Stimulated activated CD4-positive, alpha-beta T cell treated with anti-CD3 and anti-CD28 coated beads, Interleukin-12 subunit alpha, Interleukin-12 subunit beta, amount 100 ng/mL, for 4 hours (primary cell): ENCODE measurements at places on chromosomes 1 and 21.

DNA sequence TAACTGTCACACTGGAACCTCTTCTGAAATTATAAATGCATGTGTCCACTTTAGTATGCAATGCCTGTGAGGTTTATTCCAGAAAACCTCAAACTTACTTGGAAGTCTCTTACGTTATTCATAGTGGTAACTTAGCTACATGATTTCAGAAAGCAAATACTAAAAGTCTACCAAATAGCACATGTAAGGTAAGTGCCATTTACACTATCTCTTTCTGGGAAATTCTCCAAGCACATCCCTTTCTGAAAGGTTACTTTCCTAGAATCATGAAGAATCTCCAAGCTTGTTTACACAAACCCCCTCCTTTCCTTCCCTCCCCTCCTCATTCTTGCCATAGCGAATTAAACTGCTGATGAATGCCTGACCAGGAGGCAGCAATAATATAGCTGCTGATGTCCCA lies 42.5 kb downstream of the RAB3GAP2 start:
- no peak for DNase-seq

DNA sequence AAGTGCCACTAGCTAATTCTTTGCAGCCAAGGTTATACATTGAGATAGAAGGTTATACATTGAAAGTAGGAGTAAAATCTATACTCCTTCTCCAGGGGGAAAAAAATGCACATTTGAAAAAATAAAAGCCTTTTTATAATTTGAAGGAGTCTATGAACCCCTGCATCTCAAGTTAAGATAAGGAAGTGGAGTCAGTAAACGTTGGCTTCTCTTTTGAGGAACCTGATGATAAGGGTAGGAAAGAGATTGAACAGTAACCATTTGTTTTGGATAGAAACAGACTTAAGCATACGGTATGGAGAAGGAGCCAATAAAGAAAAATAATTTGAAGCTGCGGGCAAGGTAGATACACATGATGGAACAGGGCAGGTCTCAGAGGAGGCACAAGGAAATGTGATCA lies 64.1 kb downstream of the RPAP2 start:
- DNase-seq, result no peak

DNA sequence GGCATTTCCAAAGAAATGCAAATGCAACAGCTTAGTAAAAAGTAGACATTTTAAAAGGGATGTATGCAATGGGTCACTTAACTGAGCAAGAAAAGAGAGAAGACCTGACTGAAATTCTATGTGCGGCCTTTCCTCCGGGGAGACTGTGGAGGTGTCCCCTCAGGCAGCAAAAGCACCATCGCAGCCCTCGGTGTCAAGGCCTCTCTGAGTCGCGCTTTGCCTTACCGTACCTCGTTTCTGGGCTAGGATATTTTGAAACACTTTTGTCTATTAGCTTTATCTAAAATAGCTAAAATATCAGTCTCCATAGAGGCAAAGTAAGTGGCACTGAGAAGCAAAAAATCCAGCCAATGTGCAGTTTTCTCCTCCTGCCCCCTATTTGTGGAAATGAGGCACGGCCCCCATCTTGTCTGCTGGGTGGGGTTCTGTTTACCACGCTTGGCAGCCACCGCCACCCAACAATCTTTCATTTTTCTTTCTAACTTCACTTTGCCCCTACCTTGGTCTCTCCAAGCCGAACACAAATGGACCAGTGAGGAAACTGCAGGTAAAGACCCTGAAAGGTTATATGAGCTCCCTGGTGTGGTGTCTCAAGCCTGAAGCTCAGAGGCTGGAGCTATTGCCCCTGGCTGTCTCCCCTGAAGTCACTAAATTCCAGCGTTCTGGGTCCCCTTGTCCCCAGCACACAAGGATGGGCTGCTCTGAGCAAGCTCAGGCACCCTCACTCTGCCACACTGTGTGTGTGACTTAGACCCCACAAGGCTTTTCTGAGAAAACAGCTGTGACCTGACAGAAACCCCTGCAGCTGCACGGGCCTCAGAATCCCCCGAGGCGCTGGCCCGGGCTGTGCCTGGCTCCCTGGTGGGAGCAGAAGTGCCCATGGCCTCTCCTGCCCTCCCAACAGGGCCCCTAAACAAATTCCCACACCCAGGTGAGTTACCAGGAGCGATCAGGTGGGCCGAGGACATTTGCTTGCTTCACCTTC lies 1.6 kb downstream of the CD247 start:
- no peak for DNase-seq

- no peak for DNase-seq
These were observed 24.0 kb downstream of the RGS4 start for GRCh38 chr1:163093169-163093568.

GRCh38 chr1:25123551-25123950 lies 108.8 kb downstream of the SYF2 start:
- DNase-seq, result no peak

DNA sequence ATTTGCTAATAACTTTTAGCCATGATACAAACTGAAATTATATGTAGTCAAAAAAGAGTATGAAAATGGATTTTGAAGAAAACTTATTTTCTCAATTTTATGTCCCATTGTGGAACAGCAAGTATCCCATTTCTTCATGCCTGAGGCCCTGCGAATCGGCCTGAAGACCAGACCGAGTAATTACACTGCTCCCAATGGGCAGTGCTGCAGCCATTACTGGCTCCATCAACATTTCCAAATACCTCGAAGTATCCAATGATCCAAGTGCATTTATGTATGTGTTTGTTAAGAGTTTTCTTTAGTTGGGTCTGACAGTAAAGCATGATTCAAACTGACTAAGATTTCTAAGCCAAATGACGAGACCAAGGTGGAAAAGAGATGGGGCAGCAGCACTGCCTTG lies 44.4 kb downstream of the HSF2BP start:
- DNase-seq, result no peak

- DNase-seq, result peak; percentile 87
These were observed 24.7 kb downstream of the CDK18 start for GRCh38 chr1:205528887-205529825.

DNA sequence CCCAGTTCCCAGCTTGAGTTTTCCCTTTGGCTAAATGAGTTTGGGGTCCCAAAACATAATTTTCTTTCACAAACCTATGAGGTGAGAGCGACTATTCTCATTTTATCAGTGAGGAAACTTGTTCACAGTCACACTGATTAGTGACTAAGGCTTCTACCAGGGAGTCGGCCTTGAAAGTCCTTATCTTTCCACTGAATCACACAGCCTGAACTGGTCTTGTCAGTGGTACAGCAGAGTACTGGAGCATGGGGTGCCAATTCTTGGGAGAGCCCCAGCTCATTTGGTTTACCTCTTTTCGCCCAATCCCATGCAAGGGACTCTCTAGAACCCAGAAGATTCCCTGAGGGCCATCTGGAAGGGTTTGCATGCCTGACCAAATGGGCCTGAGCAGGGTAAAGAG lies 16.9 kb downstream of the HSD3B2 start:
- DNase-seq, result no peak

DNA sequence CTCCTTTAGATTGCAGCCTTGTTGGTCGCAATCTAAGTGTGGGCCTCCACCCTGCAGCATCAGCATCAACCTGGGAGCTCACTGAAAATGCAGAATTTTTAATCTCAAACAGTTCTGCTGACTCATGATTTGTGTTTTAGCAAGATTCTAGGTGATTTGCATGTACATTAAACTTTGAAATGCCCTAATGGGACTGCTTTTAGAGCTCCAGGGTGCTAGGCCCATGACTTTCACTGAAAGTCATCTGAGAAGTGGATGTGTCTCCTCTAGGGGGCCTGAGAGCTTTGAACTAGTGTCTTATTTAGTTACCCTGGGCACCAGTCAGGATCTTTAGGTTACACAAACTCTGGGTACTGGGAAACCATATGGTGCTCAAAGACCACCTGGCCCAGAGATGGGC lies 9.0 kb downstream of the TRIM67 start:
- DNase-seq, result no peak

GRCh38 chr1:170126696-170127095 lies 19.1 kb upstream of the NTMT2 start:
- DNase-seq, result no peak

DNA sequence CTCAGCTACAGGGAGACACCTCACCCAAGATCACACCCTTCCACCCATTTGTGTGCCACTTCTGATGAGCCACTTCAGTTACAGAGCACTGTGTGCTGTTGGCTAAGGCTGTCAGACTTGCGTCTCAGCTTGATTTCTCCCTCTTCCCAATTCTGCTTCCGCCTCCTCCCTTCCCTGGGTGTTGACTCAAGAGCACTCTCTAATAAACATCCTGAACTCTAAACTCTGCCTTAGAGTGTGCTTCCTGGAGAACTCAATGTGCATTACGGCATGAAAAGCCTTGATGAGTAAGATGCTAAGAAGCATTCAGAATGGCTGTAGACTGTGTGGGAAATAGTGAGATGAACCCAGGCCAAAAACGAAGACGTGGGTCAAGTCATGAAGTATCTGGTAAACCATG lies 54.9 kb upstream of the S1PR1 start:
- DNase-seq, result no peak

GRCh38 chr1:20854529-20854928 lies 67.4 kb upstream of the HP1BP3 start:
- DNase-seq, result no peak

- DNase-seq, result no peak
These were observed 41.4 kb upstream of the HMGN1 start for GRCh38 chr21:39390212-39390765.

- DNase-seq, result no peak
These were observed 19.5 kb upstream of the RNF19B start for GRCh38 chr1:32984090-32984454.

DNA sequence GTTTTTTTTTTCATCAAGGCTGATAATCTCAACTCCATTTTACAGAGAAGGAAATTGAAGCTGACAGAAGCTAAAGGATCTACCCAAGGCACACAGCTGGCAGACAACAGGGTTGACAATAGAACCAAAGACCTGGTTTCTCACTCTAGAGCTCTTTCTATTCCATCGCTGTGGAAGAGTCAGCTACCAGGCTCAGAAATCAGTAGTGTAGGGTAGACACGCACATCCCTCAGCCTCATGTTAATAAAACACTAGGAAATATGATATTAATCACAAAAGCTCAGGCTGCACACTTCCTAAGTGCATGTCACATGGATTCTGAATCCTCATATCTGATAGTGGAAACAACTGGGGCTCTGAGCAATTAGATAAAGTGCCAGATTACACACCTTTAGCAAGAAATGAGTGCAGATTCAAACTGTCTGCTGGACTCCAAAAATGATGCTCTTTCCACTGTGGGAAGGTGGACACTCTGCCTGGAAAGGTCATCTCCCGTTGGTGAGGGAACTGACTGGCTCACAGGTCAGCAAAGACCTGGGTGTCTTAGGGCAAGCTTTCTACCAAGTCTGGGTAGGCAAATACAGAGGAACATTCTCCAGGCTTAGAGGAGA lies 139.1 kb downstream of the TGFBR3 start:
- no peak for DNase-seq

DNA sequence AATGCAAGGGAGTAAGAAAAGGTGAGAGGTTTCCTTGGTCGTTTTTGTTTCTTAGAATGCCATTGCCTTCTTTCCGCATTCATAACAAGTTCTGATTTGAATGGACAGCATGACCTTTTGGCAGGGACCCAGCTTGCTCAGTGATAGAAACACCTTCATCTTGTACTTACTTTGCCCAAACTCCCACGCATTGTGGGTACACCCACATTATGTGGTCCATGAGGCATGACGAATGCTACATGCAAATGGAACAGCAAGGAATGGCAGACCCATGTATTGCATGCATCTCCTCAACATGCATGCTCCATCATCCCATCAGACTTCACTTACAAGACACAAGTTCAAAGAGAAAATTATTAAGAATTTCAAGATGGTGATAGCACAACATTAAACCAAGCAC lies 102.8 kb downstream of the CDC7 start:
- no peak for DNase-seq

GRCh38 chr1:55463814-55464475 lies 248.8 kb upstream of the USP24 start:
- DNase-seq, result no peak

DNA sequence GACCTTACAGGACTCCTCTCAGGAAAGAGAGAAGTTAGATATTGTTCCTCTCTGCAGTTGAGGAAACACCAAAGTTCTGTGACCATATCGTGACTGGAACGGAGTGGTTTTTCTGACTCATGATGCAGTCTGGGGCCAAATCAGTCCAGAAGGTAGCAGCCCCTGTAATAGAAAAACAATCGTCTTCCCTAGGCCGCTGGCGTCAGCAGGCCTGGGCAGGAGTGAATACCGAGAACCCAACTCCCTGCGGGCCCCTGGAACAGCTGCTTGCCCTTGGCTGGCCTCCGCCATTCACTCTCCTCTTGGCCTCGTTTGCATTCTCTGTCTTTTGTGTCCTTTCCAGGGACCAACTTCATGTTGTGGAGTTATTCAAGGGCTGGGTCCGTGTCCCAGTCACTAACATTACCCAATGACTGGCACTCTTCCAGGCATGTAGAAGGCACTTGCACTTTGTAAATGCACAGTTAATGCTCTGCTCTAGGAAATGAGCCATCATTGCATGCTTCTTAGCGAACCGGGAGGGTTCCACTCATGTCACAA lies 10.9 kb upstream of the CD101 start:
- no peak for DNase-seq

DNA sequence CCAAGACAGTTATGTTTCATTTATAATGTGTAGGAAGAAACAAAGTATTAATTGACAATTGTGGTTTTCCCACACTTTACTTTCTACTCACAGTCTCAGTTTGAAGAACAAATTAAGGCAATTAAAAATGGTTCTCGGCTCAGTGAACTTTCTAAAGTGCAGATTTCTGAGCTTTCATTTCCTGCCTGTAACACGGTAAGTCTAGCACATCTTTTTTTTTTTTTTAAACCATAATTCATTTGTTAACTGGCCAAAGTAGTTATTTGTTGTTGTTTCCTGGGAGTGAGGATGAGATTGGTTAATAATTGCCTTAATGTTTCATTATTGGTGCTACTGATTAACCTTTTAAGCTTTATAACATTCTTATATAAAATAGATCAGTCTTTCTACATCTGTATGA lies 75.1 kb downstream of the VPS26C start:
- DNase-seq, result no peak

GRCh38 chr1:205298191-205298994 lies 23.2 kb downstream of the NUAK2 start:
- no peak for DNase-seq

DNA sequence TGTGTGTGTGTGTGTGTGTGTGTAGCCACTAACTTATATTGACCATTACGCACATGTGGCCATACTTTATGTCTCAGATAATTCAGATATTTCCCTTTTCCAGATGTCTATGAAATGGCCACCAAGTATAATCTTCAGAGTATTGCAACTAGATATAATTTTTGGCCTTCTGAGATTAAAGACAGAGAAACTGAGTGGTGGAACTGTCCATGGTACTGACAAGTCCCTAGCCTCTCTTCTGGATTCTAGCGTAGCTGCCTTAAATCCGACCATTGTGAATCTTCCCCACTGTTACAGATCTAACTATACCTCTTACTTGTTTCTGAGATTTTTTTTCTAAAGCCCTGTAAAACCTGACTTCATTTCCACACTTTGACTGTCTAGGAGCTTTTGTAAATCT lies 100.0 kb upstream of the SERTAD4 start:
- DNase-seq, result no peak

- no peak for DNase-seq
These were observed 47.5 kb upstream of the LPAR3 start for GRCh38 chr1:84940481-84940880.

GRCh38 chr1:47439017-47439818 lies 1.4 kb downstream of the FOXD2 start:
- DNase-seq, result no peak
